ENCODE measurements at places on chromosomes 2 and 18.

GRCh38 chr2:122982936-122983335 lies 1042.2 kb upstream of the CNTNAP5 start:
- no peak for DNase-seq

DNA sequence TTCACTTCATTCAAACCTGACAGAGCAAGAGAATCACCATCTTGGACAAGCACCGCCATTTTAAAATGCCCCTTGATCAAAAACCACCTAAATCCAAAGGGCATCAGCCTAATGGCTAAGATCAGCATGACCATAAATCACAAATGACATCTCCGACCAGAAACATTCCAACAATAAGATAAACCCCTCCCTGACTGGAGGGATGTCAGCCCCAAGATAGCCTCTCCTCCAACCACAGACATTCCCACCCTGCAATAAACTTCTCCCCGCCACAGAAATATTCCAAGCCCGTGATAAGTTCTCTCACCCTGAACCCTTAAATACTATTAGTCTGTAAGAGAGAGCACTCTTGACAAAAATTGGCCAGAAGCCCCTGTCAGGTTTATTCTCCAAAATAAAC lies 21.6 kb upstream of the LYPD1 start:
- no peak for DNase-seq

DNA sequence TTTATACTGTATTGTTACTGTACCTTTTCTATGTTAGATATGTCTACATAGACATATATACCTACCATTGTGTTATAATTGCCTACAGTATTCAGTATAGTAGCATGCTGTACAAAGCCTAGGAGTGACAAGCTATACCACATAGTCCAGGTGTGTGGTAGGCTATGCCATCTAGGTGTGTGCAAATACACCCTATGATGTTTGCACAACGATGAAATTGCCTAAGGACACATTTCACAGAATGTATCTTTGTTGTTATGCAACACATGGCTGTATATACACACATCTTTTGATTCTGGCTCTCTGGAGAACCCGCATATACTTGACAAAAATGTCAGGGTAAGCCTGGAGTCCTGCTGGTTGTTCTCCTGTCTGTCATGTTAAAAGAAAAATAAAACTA lies 85.1 kb downstream of the BCL2L11 start:
- no peak for DNase-seq

DNA sequence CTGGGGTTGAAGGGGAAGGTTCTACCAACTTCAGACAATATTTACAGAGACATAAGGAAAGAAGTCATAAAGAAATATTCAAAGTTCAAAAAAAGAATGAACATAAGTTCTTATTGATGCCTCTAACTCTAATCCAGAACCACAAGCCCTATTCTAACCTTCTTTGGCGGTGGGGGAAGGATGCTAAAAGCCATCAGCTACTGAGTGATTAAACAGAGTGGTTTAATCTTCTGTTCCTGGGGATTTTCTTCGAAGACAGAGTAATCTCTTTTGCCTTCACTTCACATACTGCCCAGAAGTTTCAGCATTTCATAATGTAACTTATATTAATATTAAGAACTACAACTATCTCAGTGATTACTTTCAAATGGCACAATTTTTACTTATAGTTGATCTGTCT lies 51.2 kb upstream of the TXNDC2 start:
- no peak for DNase-seq

DNA sequence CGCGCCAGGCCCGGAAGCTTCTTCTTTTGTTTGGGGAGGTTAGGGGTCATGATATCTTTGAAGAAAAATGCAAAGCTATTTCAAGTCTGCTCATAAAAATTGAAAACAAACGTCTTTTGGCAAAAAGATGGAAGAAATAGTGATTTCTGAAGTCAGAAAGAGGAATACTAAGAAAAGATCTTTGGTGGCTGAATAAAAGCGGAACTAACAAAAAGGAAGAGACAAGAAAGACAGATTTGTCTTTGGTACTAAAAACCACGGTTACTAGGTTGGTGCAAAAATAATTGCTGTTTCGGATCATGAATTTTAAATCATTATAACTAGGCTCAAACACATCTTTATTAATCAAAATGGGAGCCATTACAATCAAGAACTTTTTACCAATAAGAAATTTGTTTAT lies 164.6 kb upstream of the TRIB2 start:
- no peak for DNase-seq

DNA sequence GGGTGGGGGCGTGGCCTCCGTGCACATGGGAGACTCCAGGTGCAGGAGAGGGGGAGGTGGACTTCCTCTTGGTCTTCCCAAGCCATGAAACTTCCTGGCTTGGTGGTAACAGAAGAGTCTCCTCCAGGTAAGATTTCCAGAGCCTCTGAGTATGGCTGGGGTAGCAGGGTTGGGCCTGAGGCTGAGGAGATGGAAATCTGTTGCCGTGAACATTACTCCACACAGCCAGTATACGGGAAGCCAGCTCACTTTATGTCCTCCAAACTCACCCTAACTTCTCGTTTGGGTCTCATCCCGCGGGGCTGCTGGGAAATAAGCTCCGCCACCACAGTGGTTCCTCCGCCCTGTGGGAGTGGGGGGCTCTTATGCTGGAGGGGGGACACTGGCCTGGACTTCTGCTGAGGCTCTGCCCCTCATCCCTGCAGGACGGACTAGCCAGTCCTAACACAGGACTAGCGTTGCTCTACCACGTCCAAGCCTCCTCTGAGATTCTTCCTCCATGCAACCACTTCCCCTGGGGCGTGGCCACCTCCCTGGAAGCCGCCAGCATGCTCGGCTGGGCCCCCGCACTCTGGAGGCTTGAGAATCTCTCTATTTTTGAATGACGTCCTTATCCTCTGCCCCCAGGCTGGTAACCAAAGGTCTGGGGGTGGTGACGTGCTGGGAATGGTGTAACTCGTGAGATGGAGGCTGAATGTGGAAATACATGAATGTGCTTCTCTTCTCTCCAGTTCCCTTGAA lies 777 bp upstream of the RAB17 start:
- DNase-seq: no peak

GRCh38 chr2:58562276-58562675 lies 321.2 kb upstream of the FANCL start:
- DNase-seq: no peak

DNA sequence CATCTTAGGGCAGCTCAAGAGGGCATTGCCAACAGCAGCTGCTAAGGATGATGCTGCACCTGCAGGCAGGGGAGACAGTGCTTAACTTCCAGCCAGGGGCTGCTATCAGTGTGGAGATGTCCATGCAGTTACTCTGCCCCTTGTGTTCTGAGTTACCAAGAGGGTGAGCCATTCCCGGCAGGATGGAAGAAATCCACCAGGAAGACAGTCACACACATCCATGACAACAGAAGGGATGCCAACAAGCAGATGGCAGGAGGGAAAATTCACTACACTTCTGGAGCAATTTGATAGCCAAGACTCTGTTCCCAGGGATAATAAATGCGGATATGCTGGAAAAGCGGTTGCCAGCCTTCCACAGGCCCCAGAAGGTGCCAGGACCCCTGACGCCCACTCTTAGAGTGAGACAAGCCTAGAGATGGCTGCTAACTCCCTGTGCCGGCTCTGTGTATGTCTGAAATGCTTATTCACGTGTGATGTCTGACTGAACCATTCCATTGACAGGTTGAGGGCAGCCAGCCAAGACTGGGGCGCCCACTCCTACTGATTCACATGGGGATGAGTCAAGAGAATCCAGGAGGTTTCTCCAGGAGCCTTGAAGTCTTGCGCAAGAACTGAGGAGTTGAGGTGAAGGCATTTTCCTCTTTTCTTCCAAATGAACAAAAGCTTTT lies 24.5 kb downstream of the LOXHD1 start:
- no peak for DNase-seq

GRCh38 chr2:173822889-173823542 lies 142.2 kb downstream of the SP3 start:
- no peak for DNase-seq

DNA sequence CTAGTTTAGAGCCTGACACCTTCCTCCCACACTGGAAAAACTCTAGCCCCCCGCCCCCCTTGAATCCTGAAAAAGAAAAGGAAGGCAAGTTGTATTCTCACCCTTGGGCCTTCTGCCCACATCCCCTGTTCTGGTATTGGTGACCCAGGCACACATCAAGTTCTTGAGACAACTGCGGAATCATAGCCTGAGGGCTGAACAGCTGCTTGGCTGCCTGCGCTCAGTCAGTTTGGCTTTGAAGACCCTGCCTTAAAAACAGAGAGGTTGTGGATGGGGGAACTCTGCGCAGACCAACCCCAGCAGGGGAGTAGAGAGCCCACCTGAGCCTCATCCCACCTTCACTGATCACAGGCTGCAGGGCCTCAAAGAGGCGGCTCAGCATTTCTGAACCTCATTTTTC lies 229.2 kb downstream of the ANAPC1 start:
- DNase-seq: no peak

- DNase-seq: no peak
These were observed 15.3 kb upstream of the IL36G start for GRCh38 chr2:112962308-112963175.

DNA sequence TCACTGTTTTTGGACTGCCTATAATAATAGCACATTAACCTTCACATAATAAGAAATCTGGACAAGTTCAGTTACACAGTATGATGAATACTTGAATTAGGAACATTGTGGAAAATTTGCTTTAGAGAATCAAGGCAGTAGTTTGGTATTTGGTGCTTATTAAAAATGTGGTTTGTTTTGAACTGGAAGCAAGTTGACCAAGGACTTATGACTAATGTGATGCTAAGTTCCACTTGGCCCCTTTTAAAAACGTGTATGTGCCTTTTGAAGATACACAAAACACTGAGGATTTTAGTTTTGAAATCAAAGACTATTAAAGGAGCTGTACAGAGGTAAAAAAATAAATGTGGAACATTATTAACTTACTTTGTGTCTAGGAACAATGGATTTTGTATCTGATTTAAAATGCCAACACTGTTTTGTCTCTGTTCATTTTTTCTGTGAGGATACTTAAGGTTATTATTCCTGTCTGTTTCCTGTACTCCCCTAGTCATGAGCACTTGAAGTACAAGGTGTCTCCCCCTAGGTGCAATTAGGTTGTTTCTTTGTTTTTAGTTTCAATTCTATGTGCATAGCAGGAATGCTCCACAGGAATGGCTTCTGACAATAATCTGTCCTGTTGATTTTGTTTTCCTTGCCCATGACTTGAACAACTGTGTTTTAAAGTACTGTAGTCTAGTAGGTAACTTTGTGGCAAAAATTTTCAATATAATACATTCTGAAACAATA lies 49.6 kb upstream of the PTH2R start:
- DNase-seq: no peak

GRCh38 chr2:239151201-239152131 lies 249.4 kb downstream of the HDAC4 start:
- DNase-seq: no peak

- no peak for DNase-seq
These were observed 47.5 kb upstream of the PTMA start for GRCh38 chr2:231660860-231661259.

DNA sequence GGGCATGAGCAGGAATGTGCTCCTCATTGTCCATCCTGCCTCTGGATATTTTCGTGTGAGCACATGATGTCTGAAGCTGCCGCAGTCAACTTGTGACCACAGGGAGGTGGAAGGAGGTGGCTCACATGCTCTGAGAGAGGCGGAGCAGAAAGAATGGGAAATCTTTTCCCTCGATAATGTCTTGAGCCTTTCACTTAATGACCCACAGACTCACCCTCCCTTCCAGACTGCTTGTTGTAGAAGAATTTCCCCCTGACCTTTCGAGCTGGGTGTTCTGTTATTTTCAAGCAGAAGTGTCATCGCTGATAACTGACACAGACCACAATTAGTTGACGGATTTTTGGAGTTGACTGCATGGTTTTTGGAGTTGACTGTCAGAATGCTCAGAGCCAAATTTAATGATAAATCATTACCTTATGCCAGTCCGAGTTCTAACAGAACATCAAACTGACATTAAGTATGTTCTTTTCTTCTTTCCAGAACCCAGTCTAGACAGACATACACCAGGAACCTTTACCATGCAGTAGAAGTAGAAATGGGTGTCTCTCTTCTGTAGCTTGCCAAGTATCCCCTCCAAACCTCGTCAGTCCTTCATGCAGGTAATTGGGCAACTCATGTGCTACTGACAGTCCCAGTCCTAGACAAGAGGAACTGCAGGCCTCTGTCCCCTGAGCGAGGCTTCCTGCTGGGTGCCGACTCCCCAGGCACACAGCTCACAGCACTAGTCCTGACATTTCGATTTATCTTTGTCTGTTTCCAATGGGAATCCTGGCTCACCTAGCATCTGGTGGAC lies 29.4 kb upstream of the RTTN start:
- no peak for DNase-seq

- no peak for DNase-seq
These were observed 751.3 kb downstream of the SOCS6 start for GRCh38 chr18:71040161-71040560.

DNA sequence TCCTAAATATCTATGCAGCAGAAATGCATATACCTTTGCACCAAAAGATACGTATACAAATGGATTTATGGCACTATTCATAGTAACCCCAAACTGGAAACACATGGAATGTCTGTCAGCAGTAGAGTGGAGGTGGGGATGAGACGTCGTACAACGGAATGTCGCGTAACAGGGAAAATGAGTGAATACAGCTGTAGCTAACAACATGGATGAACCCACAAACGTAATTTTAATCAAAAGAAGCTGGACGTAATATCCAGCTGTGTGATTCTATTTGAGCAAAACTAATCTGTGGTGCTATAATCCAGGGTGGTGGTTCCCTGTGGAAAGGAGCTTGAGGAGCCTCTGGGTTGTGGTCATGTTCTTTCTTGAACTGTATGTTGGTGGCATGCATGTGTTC lies 89.9 kb downstream of the MTA3 start:
- no peak for DNase-seq

DNA sequence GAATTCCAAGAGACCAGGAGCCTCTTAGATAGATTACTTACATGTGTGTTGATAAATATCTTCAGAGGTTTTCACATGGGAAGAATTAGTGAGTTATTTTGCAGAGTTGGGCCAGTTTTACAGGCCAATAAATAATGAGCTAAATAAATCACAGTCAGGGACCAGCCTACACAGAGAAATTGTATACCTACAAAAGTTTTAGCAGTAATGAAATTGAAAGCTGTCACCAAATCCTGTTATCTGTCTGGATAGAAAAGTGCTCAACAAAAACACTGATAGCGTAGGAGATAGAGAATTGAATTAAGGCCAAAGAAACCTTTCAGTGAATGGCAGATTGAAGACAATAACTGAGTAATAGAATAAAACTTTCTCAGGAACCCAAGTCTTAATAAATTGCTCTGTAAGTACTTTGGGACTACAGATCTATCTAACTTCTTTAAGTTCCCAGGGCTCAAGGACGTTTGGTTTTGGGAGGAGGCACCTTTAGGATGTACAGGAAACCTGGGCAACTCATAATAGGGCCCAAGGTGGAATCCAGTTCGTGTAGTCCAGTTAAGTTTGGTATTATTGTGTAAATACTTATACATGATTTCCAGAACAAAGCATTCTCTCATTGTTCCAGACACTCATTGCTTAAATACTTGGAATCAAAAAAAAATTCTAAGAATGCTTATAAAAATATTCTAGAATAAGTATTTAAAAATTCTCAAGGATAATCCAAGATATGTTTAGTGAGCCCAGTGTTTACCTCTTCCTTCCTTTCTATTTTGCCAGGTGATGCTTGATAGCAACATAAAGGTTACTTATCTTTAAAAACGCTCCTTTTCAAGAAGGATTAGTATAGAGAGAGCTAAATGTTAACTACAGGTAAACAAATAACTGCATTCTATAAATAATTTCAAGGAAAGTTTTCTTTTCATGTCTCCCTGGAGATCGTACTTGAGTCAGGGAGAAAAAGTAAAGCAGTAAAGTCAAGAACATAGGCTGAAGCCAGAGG lies 134.5 kb downstream of the NCKAP5 start:
- DNase-seq: no peak

GRCh38 chr2:207423886-207424285 lies 105.9 kb upstream of the CREB1 start:
- DNase-seq: peak; percentile 11

GRCh38 chr2:110788976-110789375 lies 56.6 kb downstream of the ACOXL start:
- DNase-seq: no peak

Data from CD4-positive, alpha-beta T cell treated with Interferon alpha-2 for 1 hour (primary cell).